NCI-H1417 (cell line): ENCODE measurements at places on chromosomes 2 and 18.

GRCh38 chr2:236112466-236112865 lies 55.7 kb downstream of the GBX2 start:
- no peak for DNase-seq

DNA sequence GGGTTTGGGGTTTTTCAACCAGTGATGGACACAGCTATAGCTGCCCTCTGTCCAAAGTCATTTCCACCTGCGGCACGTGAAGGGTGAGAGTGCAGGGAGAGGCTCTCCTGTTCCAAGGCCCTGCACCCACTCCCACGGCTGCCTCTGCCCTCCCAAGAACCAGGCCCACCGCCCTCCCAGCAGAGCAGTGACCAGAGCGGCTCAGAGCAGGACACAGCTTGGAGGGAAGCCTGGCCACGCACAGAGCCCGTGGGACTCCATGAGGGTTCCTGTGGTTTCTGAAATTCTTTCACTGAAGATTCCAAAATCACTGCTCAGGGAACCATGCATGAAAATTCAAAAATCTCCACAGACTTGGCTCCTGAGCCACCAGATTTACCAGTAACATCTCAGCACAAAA lies 67.3 kb upstream of the SALL3 start:
- DNase-seq = no peak

- no peak for DNase-seq
Measured at GRCh38 chr2:21333684-21334083, 209.9 kb downstream of the TDRD15 start.

- no peak for DNase-seq
Measured at GRCh38 chr2:25416674-25417073, 74.9 kb upstream of the DNMT3A start.

- DNase-seq = no peak
Measured at GRCh38 chr2:153235516-153235915, 243.0 kb downstream of the RPRM start.

GRCh38 chr2:16386431-16386830 lies 279.2 kb downstream of the CYRIA start:
- no peak for DNase-seq

DNA sequence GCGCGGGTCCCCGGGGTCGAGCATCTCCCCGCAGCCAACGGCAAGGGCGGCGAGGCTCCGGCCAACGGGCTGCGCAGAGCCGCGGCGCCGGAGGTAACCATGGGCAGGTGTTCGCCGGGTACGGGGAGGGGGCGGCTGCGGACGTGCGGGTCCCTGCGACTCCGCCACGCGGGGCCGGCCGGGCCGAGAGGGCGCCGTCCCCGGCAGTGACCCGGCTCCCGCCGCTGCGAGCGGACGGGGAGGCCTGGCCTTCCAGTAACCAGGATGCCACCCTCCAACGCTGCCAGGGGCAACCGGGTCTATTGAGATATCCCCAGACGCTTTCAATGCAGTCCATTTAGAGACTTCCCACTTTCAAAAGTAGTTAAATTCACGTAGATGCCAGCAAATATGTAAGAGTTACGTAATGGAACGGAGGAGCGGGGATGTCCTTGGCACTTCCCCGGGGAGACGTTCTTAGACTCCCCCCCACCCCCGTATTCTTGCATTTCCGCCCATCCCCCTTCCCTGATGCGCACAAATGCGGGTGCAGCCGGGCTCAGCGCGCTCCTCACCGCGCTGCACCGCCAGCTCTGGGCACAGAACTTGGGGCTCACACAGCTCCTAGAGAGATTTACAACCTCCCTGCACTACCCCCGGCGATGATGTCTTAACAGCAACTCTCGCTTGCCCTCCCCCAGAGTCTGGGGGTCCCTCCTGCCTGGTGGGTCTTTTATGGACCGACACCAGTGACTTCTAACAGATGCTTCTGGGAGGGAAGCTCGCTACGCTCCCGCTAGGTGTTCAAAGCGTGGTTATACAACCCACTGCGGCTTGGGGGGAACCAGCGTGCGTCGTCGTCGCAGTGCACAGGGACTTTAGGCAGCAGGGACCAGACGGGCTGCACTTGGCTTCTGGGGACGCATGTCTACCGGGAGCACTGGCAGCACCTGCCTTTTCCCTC lies 657 bp downstream of the SGPP2 start:
- DNase-seq = peak; percentile 86

DNA sequence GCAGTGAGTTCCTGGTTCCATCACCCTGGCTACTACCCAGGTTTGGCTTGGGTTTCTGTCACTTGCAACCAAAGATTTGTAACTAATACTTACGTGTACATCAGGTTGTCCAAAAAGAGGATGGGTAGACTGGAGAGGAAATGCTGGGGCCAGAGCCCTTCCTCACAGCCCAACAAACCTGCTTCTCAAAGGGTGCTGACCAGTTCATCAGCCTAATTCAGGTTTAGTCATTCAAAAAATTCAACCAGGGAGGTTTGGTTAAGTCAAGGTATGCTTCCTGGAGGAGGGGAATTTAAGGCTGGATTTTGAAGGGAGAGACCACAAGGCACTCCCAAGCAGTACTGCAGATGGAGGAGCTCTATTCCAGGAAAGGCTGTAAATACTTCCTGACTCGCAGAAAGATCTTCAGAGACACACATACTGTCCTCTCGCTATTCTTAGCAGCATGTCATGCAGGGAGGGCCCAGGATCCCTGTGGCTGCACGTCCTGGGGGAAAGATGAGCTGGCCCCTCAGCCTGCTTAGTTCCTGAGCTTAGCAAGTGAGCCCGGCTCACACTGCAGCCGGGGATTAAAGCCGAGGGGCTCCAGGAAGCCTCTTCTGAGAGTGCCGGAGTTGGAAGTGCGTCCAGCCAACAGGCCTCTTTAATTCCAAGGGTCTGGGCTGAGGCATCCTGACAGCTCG lies 40.0 kb upstream of the BIN1 start:
- DNase-seq = no peak

DNA sequence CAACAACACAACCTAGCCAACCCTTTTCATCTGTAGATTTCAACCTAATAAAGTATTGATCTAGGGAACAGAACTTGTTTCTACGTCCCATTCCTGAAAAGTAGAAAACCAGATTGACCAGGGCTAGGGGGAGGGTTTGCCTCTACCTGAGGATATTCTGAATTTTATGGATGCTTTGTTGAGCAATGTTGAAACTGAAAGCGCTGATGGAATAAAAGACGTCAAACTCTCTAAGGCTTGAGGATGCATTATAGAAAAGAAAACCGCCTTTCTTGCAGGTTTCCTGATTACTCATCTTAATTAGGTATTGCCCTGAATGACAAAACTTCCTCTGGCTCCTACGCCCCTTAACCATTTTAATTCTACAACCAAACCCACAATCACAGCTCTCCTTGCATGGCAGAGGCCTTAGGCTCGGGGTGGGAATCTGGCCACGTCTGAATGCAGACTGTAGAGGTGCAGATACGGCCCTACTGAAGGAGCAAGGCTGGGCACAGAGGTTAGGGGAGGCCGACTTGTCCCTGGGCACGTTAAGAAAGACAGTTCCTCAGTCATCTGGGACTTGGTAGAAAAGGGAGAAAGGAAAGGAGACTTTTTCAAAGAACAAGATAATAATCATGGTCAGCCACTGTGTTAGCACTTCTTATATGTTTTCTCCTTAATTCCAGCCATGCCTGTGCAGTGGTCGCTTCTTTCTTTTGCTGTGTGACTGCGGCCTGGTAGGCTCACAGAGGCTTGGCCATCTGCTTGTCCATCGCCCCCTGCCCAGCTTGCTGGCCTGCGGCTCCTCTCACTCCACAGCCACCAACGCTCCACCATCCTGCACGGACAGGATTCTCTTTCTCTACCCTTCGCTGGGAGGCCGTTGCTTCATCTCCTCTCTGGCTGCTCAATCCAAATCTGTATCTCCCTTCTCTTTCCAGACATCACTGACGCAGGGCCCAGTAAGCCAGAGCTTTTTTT lies 209.5 kb downstream of the VAPA start:
- no peak for DNase-seq

- no peak for DNase-seq
Measured at GRCh38 chr2:102143450-102143985, 972 bp downstream of the IL1R1 start.
